ENCODE measurements at places on chromosomes 3 and 15. TPM values are rescaled to one million over a fixed set of nuclear protein-coding genes. Genes with fewer than 3 reads are reported as not detected.

SLC12A8 gene
- 0.19 TPM for total RNA-seq

- DNase-seq = no peak
These were observed 5.9 kb upstream of the DNAJB8 start for GRCh38 chr3:128472449-128473179.

DNA sequence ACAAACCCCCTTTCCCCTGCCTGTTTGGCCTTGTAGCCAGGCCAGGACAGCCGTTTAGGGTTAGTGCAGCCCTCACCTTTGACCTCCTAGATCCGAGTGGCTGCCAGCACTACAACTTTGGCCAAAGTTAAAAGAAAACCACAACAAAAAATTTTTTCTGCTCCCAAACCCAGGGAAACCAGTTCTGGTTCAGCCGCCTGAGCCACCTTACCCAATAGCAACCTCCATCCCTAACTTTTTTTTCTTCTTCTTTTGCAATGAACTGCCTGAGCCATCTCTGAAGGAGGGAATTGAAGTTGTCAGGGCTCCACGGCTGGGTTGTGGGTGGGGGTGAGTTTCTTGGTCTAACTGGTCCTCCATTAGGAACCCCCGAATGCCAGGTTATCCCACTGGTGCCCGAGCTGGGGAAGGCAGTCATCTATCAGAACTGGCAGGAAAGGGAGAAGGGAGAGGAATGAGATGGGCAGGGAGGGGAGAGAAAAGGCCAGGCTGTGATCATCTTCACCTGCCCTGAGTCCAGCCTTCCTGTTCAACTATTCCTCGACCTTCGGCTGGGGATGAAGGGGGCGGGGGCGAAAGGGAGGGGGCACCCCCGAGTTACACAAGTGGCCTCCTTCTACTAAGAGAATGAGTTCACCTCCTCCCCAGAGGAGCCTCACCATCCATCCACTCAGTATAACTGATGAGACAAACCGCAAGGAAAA, 6.2 kb upstream of the NR2F2 start:
- DNase-seq = no peak

DNA sequence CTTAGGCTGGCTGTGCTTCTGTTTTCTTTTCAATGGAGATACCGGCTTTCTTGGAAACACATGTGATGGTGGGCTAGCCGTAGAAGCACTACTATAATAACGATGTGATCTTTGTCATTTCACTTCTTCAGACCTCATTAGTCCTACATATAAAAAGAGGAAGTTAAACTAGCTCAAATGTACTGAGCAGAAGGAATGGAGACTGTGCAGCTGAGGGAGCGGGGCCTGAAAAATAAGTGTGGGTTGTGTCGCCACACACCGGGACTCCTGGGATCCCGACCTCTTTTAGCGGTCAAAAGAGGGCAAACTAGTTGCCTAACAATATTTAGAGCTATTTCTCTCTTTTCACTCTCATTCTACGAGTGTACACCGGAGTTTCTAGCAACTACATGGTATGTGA, 1.0 kb upstream of the RNF7 start:
- no peak for DNase-seq

- DNase-seq = no peak
These were observed 12.7 kb upstream of the MINDY4B start for GRCh38 chr3:150917951-150918350.

All from Right ventricle myocardium inferior (tissue), 1 donor.